Head of caudate nucleus (tissue), 42 donors: ENCODE measurements at places on chromosomes 1 and 21.

DNA sequence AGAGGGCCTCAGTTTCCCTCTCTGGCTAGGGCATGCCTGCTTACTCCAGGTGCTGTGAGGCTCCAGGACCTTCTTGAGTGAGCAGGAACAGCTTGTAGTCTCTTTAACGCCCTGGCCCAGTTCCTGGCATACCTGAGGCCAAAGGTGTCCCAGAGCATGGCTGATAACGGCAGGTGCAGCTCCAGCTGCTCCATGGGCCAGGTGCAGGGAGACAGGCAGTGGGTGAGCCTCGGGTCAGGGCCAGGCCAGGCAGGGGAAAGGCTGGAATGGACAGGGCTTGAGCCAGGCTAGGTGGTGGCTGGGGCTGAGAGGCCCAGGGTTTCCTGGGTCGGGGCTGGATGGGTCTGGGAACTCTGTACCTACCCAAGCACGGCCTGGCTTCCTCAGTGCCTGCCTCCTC, 18.3 kb downstream of the EDN2 start:
- DNase-seq, result no peak

DNA sequence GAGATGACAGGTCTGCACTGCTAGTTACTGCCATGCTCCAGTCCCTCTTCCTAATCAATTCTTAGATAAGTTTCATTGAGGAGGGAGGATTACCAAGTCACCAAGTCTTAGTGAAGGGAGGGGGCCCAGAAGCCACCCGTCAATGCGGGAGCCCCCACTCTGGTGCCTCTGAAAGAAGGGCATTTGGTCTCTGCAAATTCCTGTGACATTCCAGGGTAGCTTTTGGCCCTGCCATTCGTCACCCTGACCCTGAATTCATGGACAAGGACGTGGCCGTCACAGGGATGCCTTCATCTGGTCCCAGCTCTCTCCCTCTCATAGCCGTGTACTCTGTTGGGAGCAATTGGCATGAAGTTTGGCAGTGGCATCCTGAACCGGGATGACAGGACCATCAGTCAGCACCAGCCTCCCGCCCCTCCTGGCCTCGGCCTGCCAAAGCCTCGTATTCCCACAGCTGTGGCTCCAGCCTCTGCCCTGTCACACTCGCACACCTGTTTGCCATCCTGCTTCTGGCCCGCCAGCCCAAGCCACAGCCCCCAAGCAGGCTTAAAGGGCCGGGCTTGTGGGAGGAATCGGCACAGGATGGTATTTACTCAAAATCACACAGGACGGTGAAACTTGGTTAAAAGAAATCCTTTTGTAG, 150.7 kb downstream of the CLIC6 start:
- DNase-seq, result no peak

GRCh38 chr1:157108448-157108847, 8.8 kb upstream of the ETV3L start:
- no peak for DNase-seq

DNA sequence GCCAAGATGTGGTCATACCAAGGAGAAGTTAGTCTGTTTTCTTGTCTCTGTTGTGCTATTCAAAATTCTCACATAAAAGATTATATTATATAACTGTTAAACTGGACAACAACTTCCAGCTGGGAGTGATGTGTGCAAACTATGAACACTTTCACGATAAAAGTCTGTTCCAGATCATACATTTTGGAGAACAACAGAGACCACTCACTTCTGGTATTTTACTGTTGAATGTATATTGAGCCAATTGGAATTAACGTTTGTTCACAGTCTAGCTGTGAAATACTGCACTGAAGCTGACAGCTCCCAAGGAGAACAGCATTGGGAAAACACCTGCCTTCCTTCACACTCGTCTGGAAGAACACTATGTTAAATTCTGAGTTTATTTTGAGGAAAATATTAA, 860 bp upstream of the SHCBP1L start:
- DNase-seq, result no peak
